ENCODE measurements at places on chromosomes 3 and 15.

DNA sequence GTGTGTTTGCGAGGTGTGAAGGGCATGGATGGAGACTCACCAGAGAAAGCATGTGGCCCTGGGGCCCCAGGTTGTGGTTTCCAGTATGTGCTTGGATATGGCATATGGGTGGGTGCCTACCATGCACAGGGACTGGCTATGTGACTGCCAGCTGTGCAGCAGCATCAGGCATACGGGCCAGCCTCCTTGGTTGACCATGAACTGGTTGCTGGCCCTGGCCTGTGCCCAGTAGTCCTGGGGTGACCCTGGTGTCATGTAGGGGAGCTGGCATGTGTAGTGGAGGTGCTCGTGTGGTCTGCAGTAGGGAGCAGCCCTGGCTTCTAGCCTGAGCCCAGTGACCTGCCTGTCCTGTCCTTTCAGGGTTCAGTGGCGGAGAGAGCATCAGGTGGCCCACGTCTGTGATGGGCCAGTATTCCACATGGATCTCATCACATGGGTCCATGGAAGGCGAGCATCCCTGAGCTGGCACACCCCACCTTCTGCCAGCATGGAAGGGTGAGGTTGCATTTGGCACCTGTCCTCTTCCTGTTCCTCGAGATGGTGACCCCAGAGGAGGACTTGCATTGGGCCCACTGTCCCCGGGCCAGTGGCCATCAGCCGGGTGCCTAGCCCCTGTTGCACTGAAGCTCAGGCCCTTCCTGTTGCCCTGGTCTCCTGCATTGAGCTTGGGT, 228.9 kb downstream of the SNRPN start:
- DNase-seq = no peak

GRCh38 chr15:101305820-101306255, 10.8 kb upstream of the SNRPA1 start:
- no peak for DNase-seq

DNA sequence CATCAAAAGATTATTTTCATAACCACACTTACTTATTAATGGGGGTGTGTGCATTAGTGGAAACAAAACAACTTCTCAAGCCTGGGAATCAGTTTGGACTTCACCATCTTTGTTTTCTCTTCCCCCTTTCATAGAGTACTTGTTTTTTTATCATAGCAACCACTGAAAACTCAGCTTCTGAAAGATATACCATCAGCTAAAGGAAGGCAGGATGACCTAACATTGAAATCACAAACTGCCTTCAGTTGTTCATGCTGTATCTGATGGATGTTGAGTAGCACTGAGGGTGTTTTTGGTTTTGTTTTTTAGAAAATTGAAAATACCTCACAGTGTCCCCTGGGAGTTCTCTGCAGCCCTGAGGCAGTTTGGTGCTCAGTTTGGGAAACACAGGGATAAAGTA, 46.5 kb downstream of the NEK10 start:
- no peak for DNase-seq

DNA sequence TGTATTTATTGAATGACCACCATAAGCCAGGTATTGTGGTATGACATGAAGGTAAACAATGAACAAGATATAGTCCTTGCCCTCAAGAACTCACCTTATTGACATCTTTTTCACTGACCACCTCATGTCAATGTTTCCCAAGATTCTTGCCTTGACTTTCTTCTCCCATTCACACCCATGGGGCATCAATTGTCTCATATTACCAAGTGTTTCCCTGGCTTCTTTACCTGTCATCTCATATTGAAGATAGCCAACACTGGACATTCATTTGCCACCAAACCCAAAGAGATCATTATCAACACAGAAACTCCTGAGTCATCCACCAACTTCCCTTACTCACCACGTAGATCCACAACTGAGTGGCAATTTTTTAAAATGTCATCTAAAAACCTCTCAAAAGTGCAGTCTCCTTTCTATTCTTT, 2.2 kb downstream of the EFHB start:
- DNase-seq = no peak

DNA sequence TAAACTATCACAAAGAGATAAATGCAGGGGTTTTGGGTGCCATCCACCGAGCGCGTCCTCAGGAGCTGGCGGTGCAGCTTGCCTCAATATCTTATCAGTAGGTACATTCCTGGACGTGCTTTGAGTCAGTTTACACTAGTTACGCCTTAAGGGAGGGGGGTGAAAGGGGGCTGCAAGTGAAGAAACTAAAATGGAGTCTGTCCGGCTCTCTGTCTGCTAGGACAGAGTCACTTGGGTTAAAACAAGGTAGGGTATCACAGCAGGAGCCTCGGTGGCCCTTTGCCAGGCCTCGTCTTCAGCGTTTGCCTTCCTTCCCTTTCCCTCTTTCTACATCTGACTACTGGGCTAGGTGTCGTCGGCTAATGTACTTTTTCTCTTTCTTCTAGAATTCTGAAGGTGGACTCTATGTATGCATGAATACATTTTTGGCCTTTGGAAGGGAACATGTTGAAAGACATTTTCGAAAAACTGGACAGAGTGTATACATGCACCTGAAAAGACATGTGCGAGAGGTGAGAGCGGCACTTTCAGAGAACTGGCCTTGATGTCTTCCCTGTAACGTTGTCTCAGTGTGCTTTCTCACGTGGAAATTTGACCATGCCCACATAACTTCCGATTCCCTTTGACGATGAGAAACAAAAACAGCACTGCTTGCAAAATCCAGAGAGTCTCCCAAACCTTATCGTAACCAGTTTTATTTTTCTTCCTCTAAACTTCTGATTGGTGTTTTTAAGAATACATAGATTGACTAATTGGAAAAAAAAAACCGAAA, 28.8 kb downstream of the USP13 start:
- DNase-seq = no peak

DNA sequence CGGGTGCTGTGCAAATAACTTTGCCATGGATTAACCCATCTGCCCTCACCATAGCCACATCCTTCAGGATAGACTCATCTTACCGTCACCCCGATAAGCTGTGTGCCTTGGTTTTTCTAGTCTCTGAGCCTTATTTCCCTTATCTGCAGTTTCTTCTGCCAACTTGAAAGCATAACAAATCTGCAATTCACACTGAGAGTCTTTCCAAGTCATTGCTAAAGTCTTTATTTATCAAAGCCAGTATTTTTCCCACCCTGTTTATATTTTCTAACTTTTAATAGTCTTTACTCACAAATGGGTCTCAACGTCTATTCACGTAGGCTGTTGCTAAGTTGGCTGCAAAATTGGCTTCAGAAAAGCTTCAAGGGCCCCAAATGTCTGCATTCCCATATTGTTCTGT, 61.6 kb upstream of the SUCLG2 start:
- DNase-seq = no peak

DNA sequence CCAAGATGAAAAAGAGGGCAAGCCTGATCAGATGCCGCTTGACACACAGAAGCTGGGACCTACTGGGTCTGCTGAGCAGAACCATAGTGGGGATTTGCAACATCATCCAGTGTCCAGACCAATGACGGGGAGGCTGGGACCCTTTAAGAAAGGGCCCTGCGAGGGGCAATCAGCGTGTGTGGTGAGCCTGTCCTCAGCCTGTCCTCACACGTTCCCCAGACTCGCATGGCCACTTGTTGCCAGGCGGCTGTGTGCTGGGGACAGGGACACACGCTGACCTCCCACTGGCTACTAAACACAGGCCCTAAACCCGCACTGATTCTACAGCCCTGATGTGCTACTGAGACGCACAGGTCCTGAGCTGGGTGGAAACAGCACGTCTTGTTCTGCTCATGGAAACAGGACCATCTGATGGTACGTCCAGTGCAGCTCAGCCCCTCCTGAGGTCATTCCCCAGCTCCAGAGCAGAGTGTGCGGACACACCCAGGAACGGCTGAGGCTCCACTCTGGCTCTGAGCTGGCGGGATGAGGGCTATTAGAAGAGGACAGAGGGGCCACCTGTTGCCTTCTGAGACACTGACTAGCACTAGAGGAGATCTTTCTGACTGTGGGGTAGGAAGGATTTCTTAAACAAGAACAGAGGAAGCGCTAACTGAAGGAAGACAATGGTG, 24.4 kb downstream of the PCSK6 start:
- no peak for DNase-seq

GRCh38 chr3:177772908-177773557, 575.8 kb upstream of the TBL1XR1 start:
- DNase-seq = no peak

DNA sequence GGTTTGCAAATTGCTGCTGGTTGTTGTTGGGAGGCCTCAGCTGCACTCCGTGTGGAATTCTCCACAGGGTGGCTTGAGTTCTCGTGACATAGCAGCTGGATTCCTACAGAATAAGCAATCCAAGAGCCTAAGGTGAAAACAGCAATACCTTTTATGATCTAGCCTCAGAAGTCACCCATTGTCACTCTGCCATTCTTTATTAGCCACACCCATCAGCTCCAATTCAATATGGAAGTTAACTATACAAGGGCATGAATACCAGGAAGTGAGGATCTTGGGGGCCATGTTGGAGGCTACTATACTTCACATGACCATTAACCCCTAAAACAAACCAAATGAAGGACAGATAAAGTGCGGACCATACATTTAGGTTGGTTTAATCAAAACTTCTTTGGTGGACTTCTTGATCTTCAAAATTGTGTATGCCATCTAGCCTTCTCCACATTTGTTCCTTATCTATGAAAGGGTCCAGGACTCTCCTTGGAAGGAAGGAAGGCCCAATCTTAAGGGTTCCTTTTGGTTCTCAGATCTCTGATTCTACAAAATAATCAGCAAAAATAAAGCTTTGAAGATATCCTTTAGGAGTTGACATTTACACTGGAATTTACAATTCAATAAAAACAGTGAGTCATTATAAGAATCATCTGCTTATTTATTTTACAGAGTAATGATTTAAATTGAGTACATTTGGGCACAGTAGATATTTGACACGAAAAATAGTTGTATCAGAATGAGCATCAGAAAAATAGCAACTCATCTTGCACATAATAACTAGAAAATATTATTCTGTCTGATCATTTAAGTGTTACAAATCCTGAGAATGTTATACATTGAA, 21.5 kb downstream of the CIAO2A start:
- no peak for DNase-seq

- no peak for DNase-seq
Measured at GRCh38 chr3:66178206-66178605, 42.6 kb upstream of the SLC25A26 start.

- no peak for DNase-seq
Measured at GRCh38 chr3:64379221-64379620, 154.0 kb upstream of the PRICKLE2 start.

- no peak for DNase-seq
Measured at GRCh38 chr3:189822726-189823125, 191.5 kb downstream of the TP63 start.

GRCh38 chr15:49675041-49675440, 54.2 kb downstream of the DTWD1 start:
- no peak for DNase-seq

DNA sequence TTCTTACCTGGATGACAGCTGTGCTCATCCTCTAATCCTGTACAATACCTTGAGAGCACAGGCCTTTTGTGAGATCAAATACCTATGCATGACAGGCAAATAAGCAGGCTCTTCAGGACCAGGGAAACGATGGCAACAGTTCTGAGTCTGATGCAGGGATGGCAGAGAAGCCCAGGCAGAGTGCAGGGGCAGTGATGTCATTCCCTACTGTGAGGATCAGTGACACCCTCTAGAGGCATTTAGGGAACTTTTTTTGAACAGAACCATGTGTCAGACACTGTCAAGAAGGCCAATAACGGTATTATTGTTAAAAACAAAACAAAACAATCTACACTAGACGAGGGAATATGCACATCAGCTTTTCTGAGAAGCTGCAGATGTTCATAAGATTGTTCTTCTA, 314.8 kb upstream of the CTDSPL start:
- DNase-seq = no peak

DNA sequence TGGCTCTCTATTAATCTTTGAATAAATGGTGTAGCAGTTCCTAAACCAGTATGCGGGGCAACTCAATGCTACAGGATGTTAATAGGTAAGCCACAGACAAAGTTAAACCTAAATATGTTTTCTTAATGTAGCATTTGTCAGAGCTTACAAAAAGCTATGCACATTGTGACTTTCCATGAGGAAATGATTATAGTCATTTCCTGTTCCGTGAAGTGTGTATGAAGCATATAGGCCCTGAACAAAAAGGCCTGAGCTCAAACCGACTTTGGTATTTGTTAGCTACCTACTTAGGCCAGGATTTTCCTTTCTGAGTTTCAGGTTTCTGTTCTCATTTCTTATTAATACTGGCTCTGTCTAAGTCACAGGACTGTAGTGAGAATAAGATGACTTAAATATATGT, 14.2 kb downstream of the ZNF80 start:
- no peak for DNase-seq

DNA sequence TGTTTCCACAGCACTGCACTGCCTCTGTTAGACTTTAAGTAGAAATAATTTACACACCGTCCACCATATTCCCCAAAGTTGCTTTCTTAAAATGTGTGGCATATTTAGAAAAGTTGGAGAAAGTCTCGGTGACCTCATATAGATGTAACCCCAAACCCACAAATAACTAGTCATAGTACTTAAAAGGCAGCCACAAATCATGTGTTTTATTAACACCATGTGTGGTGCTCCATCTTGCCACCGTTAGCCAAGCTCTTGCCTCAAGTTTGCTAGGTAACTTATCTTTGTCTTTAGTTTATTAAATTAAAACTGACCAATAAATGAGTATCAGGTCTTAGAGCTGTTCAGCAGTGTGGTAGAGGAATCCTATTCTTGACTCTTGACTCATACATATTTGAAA, 257.9 kb downstream of the UBE2E2 start:
- DNase-seq = no peak

All from breast epithelium (tissue), 4 donors.